K562 (cell line): ENCODE measurements at places on chromosomes 11 and 22. TPM values are rescaled to one million over a fixed set of nuclear protein-coding genes. Genes with fewer than 3 reads are reported as not detected.

- no peak overlapping the region for H3K27ac ChIP-seq
- no peak for DNase-seq
- no peak overlapping the region for H3K4me3 ChIP-seq
- H3K4me1 ChIP-seq = no peaks in the 10 kb centered on the region; the same call in 1 of the 3 replicates
- H3K36me3 ChIP-seq = no peaks in the 10 kb centered on the region
- H3K27me3 ChIP-seq = peaks cover 11% of the 10 kb centered on the region; the same call in 1 of the 3 replicates
Observed at GRCh38 chr11:13358596-13359270, 81.1 kb downstream of the BMAL1 start.

DNA sequence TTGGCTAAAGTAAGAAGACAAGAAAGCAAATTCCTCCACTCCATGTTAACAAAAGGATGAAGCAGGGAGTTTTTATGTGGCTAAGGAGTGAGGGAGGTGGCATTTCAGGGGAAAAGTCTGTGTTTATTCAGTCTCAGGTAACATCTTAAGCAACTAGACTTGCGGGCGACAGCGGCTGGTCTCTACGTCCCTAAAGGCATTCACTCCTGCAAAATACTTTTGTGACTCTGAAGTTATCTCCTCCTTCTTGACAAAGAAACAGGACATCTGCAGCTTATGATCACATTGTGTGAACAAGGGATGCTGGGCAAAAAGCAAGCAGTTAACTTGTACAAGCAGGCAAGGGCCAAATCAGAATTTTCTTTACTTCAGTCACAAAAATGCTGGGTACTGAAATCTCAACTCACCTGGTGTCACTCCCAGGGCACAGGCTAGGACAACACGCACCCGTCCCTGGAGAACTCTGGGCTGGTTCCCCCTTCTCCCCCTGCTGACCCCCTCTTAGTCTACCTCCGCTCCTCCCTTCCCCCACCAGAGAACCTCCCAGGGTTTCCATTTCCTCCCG, 38.3 kb downstream of the IGLL5 start:
- peaks cover 16% of the 10 kb centered on the region for H3K4me1 ChIP-seq
- peaks cover 71% of the 10 kb centered on the region for H3K27me3 ChIP-seq
- DNase-seq = peak; percentile 65
- H3K36me3 ChIP-seq = no peaks in the 10 kb centered on the region
- H3K27ac ChIP-seq = no peak overlapping the region

GRCh38 chr22:39388261-39389011, 11.1 kb upstream of the TAB1 start:
- no peaks in the 10 kb centered on the region; the same call in 2 of the 3 replicates for H3K4me1 ChIP-seq
- H3K36me3 ChIP-seq = no peaks in the 10 kb centered on the region
- H3K27ac ChIP-seq = no peak overlapping the region
- H3K4me3 ChIP-seq = peak overlapping the region; percentile 38
- DNase-seq = peak; percentile 98
- H3K27me3 ChIP-seq = no peaks in the 10 kb centered on the region

- H3K27me3 ChIP-seq = no peaks in the 10 kb centered on the region
- no peaks in the 10 kb centered on the region for H3K4me1 ChIP-seq
- H3K27ac ChIP-seq = no peak overlapping the region
- H3K4me3 ChIP-seq = no peak overlapping the region
Observed at GRCh38 chr11:101741061-101741460, 157.3 kb upstream of the TRPC6 start.

GRCh38 chr11:34650528-34650927, 29.6 kb downstream of the EHF start:
- no peaks in the 10 kb centered on the region for H3K36me3 ChIP-seq
- no peak overlapping the region for H3K4me3 ChIP-seq
- DNase-seq = peak; percentile 33
- H3K4me1 ChIP-seq = no peaks in the 10 kb centered on the region; the same call in 1 of the 2 replicates

- no peaks in the 10 kb centered on the region for H3K36me3 ChIP-seq
- no peak for DNase-seq
- H3K4me3 ChIP-seq = no peak overlapping the region
- no peak overlapping the region for H3K27ac ChIP-seq
- H3K27me3 ChIP-seq = peaks cover 15% of the 10 kb centered on the region
- no peaks in the 10 kb centered on the region for H3K4me1 ChIP-seq
Observed at GRCh38 chr11:33635161-33635560, 65.5 kb downstream of the C11orf91 start.

- H3K4me1 ChIP-seq = no peaks in the 10 kb centered on the region
- no peak for DNase-seq
Observed at GRCh38 chr11:61618978-61619377, 38.1 kb upstream of the SYT7 start.

GRCh38 chr11:120749395-120749794, 237.8 kb downstream of the GRIK4 start:
- DNase-seq = no peak
- no peaks in the 10 kb centered on the region for H3K36me3 ChIP-seq
- H3K4me1 ChIP-seq = no peaks in the 10 kb centered on the region
- no peak overlapping the region for H3K27ac ChIP-seq
- H3K27me3 ChIP-seq = peaks cover 17% of the 10 kb centered on the region

DNA sequence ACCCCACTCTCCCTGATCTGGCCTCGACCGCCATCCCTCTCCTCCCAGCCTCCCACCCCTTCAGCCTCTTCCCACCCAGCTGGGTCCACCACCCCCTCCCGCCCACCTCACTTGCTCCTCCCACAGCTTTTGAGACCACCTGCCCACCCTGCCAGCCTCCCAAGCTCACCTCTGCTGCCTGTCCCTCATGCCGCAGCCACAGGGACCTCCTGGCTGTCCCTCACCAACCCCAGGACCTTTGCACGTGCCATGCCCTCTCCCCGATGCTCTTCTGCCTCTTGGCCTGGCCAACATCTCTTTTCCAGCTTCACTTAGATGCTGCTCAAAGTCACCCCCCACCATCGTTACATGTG, 6.5 kb downstream of the PNPLA5 start:
- no peak for DNase-seq
- H3K4me1 ChIP-seq = peaks cover 4% of the 10 kb centered on the region; the same call in 1 of the 2 replicates
- no peak overlapping the region for H3K27ac ChIP-seq
- no peaks in the 10 kb centered on the region for H3K27me3 ChIP-seq

- no peaks in the 10 kb centered on the region for H3K36me3 ChIP-seq
- no peak for DNase-seq
- 0 out of 2 replicates have a peak, but pooled peaks cover 10% of the 10 kb centered on the region for H3K27me3 ChIP-seq
- no peak overlapping the region for H3K27ac ChIP-seq
Observed at GRCh38 chr11:30422447-30423278, 99.8 kb downstream of the ARL14EP start.

ZP1 gene
- not detected in 2 replicates for total RNA-seq

APOL3 gene
- 0.67 and 1.1 TPM in 2 replicates for total RNA-seq
